NK-92 treated with Interleukin-12 subunit alpha and Interleukin-12 subunit beta, amount 100 ng/mL, for 24 hours (cell line): ENCODE measurements at places on chromosomes 12 and 14.

DNA sequence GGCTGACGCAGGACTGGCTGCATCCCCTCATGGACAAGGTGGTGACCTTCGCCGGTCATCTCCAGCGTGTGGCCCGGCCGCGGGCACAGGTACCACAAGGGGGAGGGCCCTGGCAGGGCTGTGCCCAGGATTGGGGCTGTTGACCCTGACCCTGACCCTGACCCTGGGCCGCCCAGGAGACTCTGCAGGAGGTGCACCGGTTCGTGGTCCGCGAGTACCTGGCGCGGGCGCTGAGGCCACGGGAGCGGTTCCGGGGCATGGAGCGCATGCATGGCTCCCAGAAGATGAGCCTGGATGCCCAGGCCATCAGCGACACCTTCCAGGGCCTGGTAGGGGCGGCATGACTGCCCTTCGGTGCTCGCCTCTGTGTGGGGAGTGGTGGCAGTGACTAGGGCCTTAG, 12.9 kb downstream of the EXOC3L4 start:
- no peak for DNase-seq

DNA sequence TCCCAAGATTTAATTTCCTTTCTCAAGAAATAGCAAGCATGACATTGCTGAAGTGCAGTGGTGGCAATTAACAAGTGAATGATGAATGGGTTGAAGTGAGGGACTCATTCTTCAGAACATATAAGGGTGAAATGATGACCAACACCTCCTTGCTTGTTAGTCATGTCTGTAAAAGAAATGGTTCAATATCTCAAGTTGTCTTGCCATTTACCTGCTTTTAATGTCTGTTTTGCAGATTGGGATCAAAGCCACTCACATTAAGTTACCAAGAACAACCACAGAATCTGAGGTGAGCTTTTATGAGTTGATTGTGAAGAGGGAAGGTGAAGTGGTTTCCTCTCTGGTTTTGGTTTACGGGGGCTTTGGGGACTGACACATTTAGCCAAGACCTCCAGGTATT, 24.1 kb downstream of the MTHFD1 start:
- DNase-seq, result no peak

GRCh38 chr14:92564344-92565039, 50.9 kb downstream of the RIN3 start:
- no peak for DNase-seq

GRCh38 chr12:64320611-64321010, 69.9 kb downstream of the C12orf56 start:
- no peak for DNase-seq

DNA sequence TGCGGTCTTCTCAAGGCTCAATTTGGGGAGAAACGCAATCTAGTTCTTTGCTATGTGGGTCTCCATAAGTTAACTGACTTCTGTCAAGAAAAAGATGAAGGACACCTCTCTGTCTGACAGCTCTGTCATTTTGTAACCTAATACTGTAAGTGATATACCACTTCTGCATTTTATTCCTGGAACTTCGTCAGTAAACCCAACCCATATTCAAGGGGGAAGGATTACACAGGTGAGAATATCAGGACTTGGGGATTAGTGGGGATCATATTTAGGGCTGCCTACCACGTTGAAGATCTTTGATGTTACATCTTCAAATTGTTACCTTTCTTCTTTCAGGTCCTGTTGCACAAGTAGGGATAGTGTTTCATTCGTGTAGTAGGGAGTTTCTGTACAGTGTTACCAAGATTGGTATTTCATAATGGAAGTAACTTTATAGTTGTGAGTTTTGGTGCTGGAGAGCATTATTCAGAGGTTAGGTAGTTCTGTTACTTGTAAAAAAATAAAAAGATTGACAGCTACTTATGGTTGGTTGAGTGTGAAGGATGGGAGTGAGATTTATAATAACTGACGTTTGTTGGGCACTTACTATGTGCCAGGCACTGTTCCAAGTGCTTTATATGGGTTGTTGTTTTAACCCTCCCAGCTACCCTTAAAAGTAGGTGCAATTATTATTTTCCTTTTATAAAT, 1.6 kb downstream of the TMEM260 start:
- DNase-seq, result no peak

- no peak for DNase-seq
Observed at GRCh38 chr12:24072302-24072701, 122.8 kb upstream of the SOX5 start.

GRCh38 chr14:71198687-71199086, 291.4 kb downstream of the PCNX1 start:
- no peak for DNase-seq

DNA sequence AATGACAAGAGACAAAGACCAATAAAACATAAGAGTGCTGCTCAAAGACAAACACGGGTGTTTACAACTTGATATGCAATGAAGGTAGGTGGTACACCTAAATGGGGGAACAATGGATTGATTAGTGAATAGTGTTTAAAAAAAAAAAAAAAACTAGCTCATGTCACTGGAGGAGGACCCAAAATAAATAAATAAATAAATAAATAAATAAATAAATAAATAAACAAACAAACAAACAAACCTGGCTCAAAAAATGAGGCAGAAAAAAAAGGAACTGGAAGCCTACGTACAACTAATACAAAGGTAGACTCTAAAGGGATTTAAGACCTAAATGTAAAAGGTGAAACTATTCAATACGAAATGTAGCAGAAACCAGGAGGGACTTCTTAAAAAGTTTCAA, 18.6 kb downstream of the NAP1L1 start:
- no peak for DNase-seq

- no peak for DNase-seq
Observed at GRCh38 chr12:89461190-89461589, 63.4 kb downstream of the GALNT4 start.

DNA sequence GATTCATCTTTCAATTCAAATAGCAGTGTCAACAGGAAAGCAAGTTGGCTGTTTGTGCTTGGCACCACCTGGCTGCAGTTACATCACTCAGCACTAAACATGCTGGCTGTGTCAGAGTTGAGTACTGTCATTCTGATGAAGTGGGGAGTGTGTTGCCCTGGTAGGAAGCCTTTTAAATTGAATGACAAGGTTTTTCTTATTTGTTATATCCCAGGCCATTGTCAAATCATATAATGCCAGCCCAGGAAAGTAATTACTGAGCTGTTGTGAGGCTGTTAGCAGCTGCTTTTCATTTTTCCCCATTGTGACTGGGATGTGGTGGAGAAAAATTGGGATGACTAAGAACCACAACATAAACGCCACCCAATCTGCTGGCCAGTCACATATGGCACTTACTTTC, 106.5 kb upstream of the PRKD1 start:
- DNase-seq, result no peak

- no peak for DNase-seq
Observed at GRCh38 chr14:73125169-73125588, 11.1 kb upstream of the PSEN1 start.

DNA sequence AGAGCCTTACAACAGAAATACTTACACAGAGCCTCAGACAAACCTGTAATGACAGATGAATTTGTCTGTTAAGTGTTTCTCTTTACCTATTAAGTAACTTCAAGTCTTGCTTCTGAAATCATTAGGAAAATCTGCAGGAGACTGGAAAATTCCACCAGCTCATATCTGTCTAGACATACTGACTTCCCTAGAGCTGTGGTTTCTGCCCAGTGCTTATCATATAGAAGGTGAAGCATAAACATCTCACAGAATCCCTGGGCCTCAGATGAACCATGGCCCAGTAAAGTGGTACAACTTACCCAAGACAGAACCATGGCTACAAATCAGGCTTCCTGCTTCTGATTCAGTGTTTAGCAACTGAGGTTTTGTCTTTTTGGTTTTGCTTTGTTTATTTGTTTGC, 91.6 kb downstream of the EGLN3 start:
- no peak for DNase-seq

DNA sequence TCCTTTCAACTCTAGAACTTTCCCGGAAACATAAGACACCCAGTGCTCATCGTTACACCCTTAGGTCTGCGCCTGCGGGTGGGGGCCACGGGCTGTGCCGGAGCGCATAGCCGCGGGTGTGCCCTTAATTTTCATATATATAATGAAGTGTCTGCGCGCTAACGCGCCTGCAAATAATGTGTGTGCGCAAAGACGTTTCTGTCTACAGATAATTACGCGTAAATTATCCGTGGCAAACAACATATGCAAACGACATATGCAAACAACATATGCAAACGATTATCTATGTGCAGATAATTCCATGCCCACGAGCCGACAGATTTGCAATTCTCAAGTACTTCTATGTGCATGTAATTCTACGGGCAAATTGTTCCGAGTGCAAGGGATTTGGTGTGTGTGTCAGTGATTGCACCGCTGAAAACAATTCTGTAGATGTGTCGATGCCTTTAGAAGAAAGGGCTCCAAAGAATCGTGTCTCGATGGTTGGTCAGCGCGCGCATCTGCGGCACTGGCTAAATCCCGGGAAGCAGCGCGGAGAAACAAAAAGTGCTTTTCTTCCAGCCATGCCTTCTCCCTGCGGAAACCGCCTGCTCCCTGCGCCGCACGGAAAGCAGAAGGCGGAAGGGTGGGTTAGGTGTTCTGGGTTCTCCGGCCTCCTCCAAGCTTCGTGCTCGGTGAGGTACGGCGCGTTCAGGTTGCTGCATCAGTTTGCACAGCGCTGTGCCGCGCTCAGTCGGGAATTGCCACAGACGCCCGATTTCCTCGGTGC, 34.5 kb upstream of the TBX5 start:
- no peak for DNase-seq

DNA sequence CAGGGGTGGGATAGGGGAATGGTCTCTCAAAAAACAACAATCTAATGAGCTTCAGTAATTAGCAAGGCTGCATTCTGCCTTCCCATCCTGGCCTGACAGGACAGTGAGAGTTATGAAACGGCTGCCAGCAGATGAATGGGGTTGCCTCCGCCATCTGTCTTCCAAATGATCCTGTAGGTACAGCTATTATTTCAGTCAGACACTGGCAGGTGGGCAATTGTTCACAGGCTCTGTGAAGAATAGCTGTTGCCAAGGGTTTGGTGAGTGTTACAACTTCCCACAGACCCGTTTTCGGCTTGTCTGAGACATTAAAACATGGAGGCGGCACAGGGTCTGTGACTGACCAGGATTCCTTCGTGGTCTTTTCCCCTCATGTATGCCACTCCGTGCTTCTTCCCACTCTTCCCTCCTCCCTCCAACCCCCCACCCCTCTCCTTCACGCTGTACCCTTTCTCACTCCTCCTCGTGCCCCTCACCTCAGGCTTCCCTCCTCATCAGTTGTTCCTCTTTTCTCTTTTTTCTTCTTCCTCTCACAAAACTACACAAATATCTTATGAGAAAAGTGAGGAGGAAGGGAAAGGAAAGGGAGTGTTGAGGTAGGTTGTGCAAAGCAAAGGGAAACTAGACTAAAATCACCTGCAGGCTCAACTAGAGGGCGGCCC, 160.8 kb upstream of the GZMB start:
- no peak for DNase-seq

GRCh38 chr12:114450515-114451300, 44.8 kb upstream of the TBX5 start:
- DNase-seq, result no peak

- DNase-seq, result no peak
Observed at GRCh38 chr12:24537083-24537860, 411.6 kb downstream of the BCAT1 start.

DNA sequence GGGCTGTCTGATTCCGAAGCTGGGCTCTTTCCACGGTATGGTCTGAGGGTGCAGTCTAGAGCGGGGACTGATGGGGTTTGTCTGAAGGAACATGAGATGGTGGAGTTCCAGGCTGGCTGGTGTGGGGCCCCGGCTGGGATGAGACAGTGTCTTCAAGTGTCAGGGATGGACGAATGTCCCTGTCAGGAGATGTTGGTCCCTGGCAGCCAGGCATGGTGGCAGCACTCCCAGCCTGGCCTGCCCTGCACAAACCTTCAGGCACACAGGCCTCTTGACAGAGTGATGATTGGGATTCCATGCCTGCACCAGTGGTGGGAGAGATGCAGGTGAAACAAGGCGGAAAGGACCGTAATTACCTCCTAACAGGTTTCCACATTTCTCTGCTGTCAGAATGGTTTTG, 221.9 kb downstream of the CACNA1C start:
- DNase-seq, result no peak

GRCh38 chr14:64442300-64442988, 22.9 kb upstream of the AKAP5 start:
- no peak for DNase-seq

DNA sequence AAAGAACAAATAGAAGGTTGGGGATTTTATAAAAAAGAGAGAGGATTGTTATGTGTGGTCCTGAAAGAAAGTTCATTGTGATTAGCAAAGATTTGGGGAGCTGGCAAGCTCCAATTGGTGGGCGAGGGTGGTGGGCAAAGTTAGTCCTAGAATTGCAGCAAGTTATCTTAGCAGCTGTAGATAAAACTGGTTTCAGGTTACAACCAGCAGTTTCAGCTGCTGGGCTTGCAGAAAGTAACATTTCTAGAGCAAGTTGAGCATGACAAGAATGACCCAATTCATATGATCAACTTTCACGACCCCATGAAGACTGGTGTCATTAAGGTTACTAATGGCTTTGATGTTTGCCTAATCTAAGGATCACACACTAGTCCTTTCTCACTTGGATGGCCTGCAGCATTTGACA, 177.9 kb upstream of the NUDT4 start:
- no peak for DNase-seq

- no peak for DNase-seq
Observed at GRCh38 chr14:30195941-30196340, 268.3 kb upstream of the PRKD1 start.
